ENCODE measurements at places on chromosomes 11 and 22. TPM values are rescaled to one million over a fixed set of nuclear protein-coding genes. Genes with fewer than 3 reads are reported as not detected.

The BTBD18 gene
- not detected for total RNA-seq

The CCS gene
- 33.2 TPM for total RNA-seq

The LRRN4CL gene
- total RNA-seq, result 0.71 TPM

The DEUP1 gene
- not detected for total RNA-seq

The CRYBB2 gene
- not detected for total RNA-seq

The ANKK1 gene
- total RNA-seq, result 0.90 TPM

The ZNF214 gene
- total RNA-seq, result 3.0 TPM

The MMP3 gene
- not detected for total RNA-seq

The HSPA8 gene
- total RNA-seq, result 1,511 TPM

DNA sequence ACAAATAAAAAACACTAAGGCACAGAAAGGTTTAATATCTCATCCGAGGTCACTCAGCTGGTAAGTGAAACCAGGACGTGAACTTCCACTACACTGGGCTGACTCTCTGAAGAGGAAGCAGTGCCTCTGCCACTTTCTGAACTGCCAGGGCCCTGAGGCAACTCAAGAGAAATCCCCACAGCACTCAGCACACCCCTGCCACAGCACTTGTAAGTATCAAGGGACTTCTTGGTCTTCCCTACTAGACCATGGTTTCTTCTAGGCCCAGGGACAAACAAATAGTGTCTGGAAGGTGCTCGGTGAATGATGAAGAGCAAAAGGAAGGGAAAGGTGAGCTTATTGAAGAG is 49.7 kb downstream of the RPL27A start:
- no peak for DNase-seq

- peak; percentile 72 for DNase-seq
Observed at GRCh38 chr11:65112546-65113360, 1.1 kb downstream of the TM7SF2 start.

- DNase-seq, result no peak
Observed at GRCh38 chr22:39148727-39149535, 3.5 kb downstream of the CBX7 start.

DNA sequence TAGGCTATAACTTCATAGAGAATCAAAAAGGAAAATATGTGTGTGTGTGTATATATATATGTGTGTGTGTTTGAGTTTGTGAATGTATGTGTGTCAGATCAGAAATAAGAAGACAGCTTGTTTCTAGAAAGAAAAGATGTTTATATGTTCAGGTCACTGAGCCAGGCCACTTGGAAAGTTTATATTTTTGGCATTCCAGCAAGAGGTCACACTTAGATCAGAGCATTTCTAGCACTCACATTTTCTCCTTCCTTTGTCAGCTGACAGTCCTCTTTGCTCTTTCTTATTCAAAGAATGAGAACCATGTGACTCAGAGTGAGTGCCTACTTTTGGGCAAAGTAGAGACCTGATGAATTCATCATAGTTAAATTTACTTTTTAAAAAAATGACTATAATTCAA is 22.9 kb downstream of the RAB38 start:
- DNase-seq, result no peak

GRCh38 chr22:30650508-30651116 is 15.0 kb downstream of the SLC35E4 start:
- no peak for DNase-seq

DNA sequence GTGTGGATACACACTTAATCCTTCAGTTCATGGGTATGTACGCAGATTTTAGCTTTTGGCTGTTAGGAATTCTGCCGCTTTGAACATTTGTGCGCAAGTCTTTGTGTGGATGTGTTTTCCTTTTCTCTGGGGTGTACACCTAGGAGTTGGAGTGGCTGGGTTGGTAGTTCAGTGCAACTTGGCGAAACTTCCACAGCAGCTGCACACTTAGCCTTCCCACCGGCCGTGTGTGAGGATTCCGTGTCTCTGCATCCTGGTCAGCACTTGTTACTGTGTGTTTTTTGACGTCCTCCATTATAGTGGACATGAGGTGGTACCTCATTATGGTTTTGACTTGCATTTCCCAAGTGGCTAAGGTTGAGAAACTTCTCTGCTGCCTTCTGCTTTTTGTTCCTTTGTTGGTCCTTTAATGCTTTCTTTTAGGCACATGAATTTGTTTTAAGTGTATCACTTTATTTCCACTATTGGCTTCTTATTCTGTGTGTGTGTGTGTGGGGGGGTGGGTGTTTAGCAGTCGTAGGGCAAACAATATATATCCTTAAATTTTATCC is 72.1 kb upstream of the SLC25A18 start:
- no peak for DNase-seq

DNA sequence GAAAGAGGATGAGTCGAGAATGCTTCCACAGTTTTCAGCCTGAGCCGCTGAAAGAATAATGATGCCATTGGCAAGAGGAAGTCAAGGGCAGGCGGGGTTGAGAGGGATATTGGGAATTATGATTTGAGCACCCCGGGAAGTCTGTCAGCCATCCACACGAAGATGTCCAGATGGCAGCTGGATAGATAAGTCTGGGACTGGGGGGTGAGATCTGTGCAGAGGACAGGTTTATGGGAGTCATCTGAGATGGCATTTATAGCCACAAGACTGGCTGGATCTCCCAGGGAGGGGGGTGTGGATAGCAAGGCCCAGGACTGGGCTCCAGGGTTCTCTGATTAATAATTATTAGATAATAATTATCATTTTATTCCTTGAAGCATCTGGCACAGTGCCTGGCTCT is 5.1 kb upstream of the STIP1 start:
- DNase-seq, result no peak

DNA sequence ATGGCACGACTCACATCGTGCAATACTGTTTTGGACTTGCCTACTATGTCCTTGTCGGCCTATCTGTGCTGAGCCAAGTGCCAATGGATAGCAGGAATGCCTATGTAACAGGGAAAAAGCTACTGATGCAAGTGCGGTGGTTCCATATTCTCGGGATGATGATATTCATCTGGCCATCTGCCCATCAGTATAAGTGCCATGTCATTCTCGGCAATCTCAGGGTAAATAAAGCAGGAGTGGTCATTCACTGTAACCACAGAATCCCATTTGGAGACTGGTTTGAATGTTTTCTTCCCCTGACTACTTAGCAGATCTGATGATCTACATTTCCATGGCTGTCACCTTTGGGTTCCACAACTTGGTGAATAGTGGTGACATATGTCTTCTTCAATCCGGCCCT is 20.1 kb downstream of the OOSP3 start:
- no peak for DNase-seq

GRCh38 chr22:23072911-23073491 is 2.7 kb downstream of the GNAZ start:
- DNase-seq, result no peak

- no peak for DNase-seq
Observed at GRCh38 chr22:30675436-30675835, 7.8 kb upstream of the DUSP18 start.

DNA sequence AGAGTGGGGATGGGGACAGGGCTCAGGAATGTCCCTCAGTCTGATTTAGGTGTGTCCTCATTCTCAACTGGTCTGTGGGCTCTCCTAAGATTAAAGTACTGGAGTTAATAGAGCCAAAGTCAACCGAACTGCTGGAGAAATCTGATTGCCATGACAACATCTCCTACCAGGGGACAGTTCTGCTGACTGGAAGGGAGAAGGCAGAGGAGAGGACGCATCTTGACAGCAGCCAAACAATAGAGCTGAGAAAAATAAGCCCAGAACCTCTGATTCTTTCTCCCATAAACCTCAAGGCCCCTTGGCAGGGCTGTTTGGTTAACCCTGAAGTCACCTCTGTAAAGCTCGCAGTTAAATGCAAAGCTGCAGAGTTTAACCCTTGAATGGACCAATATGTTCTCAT is 2.8 kb downstream of the KCTD14 start:
- DNase-seq, result no peak

DNA sequence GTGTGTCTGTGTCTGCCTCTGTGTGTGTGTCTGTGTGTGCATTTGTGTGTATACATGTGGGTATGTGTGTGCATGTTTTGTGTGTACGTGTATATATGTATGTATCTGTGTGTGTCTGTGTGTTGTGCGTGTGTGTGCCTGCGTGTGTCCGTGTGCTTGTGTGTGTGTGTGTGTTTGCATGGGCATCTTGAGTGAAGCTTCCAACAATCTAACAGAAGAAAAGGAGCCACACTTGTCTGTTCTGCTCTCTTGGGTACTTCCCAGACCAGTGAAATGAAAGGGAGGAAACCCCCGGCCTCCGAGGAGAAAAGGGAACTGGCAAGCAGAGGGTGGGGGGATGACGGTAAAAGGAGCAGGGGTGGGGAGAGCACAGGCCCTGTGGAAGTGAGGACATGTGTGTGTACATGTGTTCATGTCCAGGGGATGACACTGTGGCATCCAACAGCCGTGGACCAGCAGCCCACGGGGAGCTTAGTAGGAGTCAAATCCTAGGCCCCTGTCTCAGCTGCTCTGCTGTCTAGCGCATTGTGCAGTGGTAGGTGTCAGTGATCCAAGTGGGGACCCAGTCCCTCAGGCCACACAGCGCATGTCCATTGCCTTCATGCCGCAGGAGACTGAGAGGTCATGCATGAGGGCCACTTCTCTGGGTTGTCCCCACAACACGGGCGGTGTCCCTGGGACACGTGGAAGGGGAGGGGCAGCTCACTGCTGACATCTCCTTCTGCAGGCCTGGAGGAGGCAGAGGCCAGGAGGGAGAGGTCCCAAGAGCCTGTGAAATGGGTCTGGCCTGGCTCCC is 8.1 kb downstream of the CSF2RB start:
- no peak for DNase-seq
